Fibroblast of skin of left quadriceps (primary cell): ENCODE measurements at places on chromosomes 5 and 9.

DNA sequence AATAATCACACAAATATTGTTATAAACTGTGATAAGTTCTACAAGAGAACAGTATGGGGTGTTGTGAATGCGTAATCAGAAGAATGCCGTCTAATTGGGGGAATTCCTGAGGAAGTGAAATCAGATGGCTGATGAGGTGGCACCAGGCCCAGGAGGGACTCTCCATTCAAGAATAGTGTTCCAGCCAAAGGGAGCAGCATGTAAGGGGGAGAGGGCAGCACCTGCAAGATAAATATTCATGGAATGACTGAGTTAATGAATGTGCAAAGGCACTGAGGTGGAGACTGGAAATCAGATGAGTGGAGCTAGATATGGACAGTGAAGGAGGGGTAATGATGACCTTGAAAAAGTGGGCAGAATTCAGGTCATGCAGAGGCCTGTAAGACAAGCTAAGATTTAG is 250.6 kb downstream of the ARRDC3 start:
- no peak for DNase-seq

DNA sequence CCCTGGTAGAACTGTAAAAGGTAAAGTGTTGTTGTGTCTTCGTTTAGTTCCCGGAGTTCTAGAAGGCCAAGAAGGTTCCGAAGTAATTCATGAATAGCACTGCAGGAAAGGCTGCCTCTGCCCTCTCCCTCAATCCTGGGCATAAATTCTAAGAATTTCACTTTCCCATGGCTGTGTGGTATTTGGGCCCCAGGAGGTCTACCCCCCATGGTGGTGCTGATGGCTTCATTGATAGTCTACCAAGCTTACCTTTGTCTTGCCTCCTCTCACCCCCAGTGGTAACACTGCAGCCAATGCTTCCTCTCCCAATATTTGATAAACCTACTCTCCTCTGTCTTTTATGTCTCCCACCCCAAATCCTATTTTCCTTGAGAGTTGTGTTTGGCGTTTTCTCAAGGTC is 39.5 kb downstream of the ADAMTS16 start:
- no peak for DNase-seq

- no peak for DNase-seq
Measured at GRCh38 chr9:108666240-108666784, 189.5 kb downstream of the ACTL7B start.

GRCh38 chr9:15287309-15287708 is 19.7 kb downstream of the TTC39B start:
- DNase-seq, result no peak

GRCh38 chr9:79695531-79696175 is 123.9 kb downstream of the TLE4 start:
- no peak for DNase-seq

- no peak for DNase-seq
Measured at GRCh38 chr5:159393854-159394274, 63.6 kb upstream of the IL12B start.

GRCh38 chr9:133709015-133709611 is 29.0 kb downstream of the SARDH start:
- no peak for DNase-seq

GRCh38 chr9:14389657-14390056 is 75.7 kb upstream of the NFIB start:
- no peak for DNase-seq

- DNase-seq, result no peak
Measured at GRCh38 chr5:139453683-139454567, 8.6 kb downstream of the ECSCR start.

- DNase-seq, result no peak
Measured at GRCh38 chr9:87383344-87384150, 114.1 kb upstream of the DAPK1 start.

DNA sequence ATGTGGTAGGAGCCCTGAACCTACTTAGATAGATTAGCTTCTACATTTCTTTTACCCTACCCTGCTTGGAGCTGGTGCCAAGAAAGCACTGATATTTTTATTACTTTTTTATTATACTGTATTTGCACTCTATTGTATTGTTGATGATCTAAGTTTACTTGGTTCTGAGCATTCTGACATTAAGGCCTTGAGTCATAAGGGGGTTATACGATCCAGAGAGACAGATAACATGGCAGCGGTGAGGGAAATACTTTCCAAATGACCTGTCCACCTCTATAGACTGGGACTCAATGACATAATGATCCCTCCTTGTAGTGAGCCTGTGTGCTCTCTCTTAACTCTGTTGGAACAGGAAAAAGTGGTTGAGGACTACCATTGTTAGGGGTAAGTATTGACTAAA is 176.3 kb downstream of the MAN2A1 start:
- no peak for DNase-seq

DNA sequence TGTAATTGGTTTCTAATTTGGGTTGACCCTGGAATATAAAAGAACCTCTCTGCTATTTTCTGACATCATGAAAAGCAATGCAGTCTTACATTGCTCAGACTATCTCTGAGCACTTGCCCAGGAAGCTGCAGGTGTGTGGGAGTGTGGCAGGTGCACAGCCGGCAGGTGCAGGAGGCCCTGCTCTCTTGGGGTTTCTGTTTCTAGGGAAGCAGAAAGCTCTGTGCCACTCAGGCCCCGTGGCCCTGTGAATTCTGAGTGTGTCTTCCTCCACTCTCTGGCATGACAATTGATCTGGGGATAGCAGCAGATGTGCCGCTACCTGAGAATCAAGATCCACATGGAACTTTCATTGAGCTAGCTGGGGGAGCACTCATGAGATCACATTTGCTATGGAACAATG is 45.7 kb upstream of the IRX2 start:
- DNase-seq, result no peak

DNA sequence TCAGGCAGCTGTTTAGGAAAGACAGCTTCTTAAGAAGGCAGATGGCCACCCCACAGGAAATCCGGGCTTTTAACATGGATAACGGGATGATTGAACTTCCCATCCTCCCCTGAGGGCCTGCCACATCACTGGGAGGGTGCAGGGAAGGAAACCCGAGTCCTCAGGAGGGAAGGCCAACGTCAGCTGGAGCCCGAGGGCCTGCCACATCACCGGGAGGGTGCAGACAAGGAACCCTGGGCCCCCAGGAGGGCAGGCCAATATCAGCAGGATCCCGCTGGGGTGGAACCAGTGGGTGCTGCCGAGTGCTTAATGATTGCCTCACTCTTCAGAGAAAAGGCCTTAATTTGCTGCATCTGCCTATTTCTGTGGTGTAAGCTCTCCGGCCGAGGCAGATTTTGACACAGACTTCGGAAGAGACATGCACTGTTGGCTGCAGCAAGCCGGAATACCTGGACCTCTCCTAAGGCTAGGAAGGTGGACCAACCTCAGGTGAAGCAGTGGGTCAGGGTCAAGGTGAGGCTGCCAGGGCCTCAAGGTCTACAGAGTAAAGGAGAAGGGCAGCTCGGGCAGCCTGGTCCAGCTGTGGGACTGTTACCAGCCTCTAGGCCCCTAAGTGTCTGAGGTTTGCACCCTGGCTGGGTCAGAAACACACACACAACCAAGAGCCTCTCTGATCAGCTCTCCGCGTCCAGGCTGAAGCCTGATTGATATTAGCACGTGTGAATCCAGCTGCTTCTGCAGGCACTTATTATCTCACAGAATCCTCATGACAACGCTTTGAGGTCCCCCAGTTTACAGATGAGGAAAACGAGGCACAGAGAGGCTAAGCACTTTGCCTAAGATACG is 14.8 kb upstream of the COL5A1 start:
- DNase-seq, result peak; percentile 63

GRCh38 chr9:98997604-98998003 is 53.9 kb downstream of the COL15A1 start:
- no peak for DNase-seq

- no peak for DNase-seq
Measured at GRCh38 chr9:88972401-88972800, 18.9 kb upstream of the S1PR3 start.

DNA sequence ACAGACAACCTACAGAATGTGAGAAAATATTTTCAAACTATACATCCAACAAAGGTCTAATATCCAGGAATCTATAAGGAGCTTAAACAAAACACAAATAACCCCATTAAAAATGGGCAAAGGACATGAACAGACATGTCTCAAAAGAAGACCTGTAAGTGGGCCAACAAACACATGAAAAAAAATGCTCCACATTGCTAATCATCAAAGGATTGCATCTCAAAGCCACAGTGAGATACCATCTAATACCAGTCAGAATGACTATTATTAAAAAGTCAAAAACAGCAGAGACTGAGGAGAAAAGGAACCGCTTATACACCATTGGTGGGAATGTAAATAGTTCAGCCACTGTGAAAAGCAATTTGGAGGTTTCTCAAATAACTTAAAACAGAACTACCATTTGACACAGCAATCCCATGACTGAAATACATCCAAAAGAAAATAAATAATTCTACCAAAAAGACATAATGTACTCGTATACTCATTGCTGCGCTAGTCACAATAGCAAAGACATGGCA is 39.1 kb upstream of the C5orf63 start:
- DNase-seq, result no peak

DNA sequence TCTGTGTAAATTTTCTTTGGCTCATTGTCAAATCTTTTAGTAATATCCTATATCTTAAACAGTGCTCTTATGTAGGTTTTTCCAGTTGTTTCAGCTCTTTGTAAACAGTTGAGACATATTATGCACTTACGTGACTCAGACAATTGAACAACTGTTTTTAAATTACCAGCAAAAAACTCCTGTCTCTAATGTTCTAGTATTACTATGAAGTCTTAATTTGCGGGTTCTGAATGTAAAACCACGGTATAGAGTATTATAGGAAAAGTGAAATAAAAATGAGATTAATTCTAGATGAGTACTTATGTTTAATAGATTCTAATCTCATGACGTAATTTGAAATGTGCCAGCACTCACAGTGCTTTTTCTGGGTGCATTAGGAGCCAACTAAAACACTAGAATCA is 136.0 kb downstream of the GDNF start:
- DNase-seq, result no peak

DNA sequence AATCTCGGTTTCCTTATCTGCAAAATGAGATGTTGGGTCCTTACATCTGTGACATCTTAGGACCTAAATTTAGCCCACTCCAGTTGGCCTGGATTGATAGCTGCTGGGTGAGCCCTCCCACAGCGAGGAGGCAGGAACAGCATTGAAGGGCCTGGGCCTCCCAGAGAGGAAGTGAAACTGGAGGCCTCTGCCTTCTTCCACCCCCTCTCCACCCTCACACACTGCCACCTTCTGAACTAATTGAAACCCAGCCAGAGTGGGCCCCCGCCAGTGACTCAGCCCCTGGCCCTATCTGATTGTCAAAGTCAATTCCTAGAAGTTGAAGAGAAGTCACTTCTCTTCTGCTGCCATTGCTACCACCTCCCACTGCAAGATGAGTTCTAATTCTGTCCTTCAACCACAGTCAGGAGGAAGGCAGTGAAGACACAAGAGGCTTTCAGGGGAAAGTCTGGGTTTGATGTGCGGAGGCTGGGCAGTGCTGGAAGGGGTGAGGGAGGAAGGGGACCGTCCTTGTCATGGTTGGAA is 55.2 kb upstream of the NEK6 start:
- no peak for DNase-seq

- no peak for DNase-seq
Measured at GRCh38 chr9:133752739-133753446, 14.7 kb upstream of the SARDH start.

DNA sequence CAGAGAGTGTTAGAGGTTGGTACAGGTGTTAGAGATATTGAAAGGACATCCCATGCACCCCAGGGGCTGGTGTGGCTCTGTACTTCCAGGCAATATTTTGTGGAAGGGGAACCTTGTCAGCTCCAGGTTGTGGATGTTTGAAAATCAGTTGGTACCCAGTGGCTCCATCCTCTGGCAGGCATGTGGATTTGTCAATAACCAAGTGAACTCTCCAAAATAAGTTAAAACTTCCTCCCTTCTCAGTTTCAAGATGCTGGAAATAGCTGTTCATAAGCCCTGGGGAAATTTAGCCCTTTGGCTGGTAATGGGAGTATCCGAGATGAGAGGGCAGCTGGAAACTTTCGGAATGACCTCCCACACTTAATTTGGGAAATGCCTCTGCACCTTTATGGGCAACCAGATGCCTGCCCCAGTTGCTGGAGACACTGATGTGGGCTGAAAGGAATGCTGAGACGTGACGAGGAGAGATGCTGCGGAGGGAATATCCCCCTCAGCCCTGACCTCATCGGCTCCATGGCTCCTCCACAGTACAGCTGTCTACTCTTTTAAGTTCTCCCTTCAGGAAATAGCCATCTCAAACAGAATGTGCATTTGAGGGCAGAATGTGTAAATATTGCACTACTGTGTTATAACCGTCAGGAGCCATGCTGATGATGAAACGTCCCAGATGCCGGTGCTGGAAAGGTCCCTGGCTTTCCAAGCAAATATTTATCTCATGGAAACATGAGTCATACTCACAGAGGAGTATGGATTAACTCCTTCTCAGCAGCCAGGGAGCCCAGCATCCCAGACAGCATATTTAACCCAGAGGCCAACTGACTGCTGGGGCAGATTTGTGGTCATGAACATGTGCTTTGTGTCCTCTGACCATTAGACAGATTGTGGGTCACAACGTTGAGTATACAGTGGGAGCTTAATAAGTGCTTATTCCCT is 29.5 kb downstream of the TGFBI start:
- peak; percentile 98 for DNase-seq

- peak; percentile 24 for DNase-seq
Measured at GRCh38 chr5:108529381-108529780, 147.5 kb upstream of the FBXL17 start.

DNA sequence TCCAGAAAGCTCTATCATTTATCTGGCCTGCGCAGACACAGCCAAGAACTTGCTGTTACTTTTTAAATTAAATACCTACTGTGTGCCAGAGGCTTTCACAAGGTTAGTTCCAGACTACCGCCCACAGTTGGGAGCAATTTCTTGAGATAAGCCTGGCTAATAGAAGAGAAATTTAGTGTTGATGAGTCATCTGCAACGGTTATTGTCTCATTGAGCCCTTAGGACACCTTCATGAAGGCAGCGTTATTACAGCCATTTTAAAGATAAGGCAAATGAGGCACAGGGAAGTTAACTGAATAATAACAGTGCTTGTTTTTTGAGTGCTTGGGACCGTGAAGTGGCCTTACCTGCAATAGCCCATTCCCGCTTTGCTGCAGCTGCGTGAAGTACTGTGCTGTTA is 292.9 kb upstream of the MSX2 start:
- no peak for DNase-seq

DNA sequence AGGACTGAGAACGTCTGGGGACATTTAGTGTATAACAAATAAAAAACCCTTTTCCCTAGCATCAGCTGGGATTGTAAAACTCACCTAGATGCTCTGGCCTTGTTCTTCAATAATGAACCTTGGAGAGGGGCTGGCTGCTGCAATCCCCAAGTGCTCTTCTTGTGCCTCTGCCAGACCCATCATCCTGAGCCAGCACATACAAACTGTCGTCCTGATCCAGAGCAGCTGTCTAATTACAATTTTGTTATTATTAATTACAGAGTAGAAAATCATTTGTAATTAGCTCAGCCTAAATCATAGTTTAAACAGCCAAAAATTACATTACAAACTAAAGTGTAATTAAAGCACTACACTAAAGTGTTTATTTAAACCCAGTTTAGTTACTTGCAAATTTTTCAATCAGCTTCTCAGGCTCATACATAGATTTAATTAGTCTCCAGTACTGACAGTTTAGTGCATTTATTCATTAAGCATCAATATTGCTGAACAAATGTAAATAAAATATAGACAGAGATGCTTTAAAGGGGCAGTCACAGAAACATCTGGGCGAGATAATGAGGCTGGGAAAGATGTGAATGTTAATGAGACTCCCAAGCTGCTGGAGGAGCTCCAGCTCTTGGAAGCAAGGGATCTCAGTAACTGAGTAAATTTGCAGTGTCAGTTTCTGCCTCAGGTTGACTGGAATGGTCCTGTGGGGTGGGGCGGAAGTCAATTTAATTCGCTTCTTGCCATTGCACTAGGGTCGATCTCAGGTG is 632.3 kb upstream of the TLE4 start:
- no peak for DNase-seq
